Fibroblast of skin of abdomen (primary cell): ENCODE measurements at places on chromosomes 1 and 21.

DNA sequence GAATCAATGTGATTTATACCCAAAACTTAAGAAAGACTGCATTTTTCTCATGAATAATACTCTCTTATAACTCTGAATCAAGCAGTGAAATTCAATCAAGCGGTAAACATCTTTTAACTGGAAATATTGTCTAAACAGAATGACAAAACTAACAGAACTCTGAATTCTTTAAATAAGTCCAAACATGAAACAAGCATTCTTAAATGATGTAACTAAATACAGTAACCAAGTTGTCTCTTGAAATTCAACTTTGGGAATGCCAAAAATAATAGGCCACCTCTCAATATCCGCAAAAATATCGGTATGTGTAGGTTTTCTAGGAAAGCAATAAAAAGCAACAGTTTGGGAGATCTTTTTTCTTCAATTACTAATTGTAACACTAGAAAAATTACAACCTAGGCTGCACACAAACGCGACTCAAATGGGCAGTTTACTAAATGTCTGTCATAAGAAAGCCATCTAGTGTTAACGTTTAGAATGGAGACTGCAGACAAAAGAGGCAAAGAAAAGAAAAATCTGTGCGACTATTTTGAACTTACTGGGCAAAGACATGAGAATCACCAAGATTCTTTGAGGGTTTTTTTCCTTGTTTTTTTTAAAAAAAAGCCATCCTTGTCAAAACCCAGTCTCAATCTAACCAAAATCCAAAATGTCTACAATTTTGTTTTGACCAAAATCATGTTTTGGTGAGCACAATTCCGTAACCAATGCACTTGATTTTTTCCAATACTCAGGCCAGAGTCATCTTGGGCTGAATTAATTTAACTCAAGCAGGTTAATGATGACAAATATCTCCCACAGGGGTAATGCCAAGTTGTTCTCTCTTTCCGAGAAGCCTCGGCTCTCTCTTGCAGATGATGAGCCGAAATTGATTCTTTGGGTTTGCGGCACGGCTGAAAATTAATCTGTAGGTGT is 1.3 kb downstream of the SIPA1L2 start:
- DNase-seq, result peak; percentile 36

GRCh38 chr1:108715932-108716331 is 3.2 kb downstream of the FNDC7 start:
- DNase-seq, result no peak

GRCh38 chr1:21623410-21623961 is 45.7 kb downstream of the RAP1GAP start:
- DNase-seq, result no peak

- DNase-seq, result peak; percentile 54
These were observed at the start of gene KIAA1614 for GRCh38 chr1:180912801-180913565. TSS of gene KIAA1614 (plus strand) at chr1:180912897. CDS start at chr1:180913244, 347 bp downstream.

GRCh38 chr1:235156740-235157139 is 4.3 kb downstream of the RBM34 start:
- no peak for DNase-seq

- DNase-seq, result peak; percentile 31
These were observed 226.4 kb upstream of the DPYD start for GRCh38 chr1:98147280-98147679.

DNA sequence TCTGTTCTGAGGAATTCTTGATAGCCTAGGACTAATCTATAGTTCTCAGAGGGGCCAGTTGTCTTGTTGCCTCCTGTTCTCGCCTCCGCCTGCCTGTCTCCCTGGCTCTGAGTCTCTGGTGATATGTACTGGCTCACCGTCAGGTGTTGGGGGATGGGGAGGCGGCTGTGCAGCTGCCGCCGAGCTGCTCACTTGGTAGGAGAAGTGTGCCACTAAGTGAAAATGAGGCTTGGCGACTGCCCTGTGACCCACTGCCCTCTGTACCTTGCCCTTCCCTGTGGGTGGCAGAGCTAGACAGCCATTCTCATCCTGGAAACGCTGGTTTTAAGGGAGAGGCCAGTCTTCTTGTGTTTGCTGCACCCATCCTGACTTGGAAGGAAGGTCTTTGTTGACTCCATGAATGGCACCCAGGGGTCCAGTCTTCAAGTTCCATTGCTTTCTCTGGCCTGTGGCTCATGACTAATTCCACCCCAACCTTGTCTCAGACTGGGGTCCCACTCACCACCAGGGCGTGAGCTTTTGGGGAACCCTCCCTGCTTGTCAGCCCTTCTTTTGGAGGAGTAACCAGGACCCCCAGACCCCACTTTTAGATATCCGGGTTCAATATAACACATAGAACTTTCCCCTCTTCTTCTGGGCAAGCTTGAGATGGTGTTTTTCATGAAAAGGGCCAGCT is 120.6 kb downstream of the CACNA1E start:
- no peak for DNase-seq

DNA sequence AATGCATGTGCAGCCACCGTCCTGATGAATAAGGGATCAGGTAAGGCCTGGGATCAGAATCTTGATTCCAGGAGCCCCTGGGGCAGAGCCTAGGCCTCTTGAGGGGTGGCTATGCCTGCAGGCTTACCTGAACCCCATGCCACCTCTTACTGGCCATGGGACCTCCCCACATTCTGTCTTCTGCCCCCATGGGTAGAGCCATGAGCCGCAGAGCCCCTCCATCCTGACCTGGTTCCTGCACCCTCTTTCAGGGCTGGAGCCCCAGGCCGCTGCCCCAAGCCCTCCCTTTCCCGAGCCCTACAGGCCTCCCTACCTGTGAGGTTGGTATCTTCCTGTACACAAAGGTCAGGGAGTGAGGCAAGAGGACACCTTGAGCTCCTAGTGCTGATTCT is 120.8 kb downstream of the DMRTB1 start:
- DNase-seq, result no peak

DNA sequence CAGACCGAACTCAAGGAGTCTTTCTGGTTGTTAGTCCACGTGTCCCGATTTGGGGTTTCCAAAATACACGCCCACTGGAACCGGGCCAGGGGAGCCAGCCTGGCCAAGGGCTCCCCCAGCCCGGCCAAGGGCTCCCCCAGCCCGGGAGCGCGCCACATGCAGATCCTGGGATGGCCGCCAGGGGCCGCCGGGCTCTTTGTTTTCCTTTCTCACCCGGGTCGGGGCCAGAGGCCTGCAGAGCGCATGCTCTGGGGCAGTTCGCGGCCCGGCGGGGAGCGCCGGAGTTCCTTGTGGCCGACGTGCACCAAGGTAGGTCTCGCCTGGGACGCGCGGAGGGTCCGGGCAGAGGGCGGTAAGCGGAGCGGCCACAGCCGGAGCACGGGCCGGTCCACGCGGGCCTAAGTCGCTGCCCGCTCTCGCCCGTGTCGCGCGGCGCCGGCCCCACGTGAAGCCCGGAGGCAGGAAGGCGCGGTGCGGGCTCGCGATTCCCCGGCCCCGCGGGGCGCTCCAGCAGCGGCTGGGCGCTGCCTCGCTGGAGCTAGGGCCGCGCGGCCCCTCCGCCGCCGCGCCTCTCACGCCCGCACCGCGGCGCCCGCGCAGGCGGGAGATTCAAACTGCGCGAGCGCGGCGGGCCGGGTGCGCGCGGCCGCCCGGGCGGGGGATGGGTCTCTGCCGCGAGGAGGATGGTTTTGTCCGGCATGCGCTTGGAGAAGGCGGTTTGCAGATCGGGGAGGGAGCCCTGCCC is 12.3 kb downstream of the RCC1 start:
- DNase-seq, result peak; percentile 88

DNA sequence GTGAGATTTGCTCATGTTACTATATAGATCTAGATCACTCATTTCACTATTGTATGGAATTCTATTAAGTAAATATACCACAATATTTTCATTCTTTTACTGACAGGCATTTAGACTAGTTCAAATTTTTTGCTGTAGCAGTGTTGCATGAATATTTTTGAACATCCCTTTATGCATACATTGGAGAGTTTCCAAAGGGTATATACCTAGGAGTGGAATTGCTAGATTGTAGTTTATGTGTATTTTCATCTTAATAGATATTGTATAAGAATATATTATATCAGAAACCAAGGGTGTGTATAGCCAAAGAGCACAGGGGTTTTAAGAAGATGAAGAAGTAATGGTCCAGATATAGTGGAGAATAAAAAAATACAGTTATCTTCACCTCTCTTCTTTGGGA is 6.2 kb downstream of the SCMH1 start:
- no peak for DNase-seq

- no peak for DNase-seq
These were observed 22.7 kb downstream of the AHCYL1 start for GRCh38 chr1:110007046-110007830.

DNA sequence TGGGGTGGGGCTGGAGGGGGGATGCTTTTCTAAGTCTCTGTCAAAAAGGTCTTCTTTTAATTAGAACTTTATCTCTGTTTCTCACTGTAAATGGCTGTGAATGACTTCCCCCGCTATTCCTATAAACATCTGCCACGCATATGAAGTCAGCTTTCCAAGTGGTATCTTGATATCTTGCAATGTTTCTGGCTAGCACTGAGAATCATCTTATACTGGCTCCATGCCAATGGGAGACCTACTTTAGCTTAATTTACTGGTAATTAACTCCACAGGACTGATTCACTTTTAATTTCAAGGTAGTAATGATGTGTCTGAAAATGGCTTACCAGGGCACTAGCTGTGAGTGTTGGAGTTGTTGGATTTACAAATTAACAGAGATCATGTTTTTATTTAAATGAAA is 4.3 kb downstream of the GPR88 start:
- no peak for DNase-seq

GRCh38 chr1:24735509-24736375 is 9.5 kb upstream of the CLIC4 start:
- peak; percentile 75 for DNase-seq

GRCh38 chr1:6026095-6026809 is 19.4 kb upstream of the KCNAB2 start:
- DNase-seq, result peak; percentile 49

- no peak for DNase-seq
These were observed 27.0 kb upstream of the CD5L start for GRCh38 chr1:157868654-157869053.

- no peak for DNase-seq
These were observed 356.4 kb downstream of the DISC1 start for GRCh38 chr1:231982871-231983587.

- no peak for DNase-seq
These were observed 307.9 kb upstream of the PRMT6 start for GRCh38 chr1:106748606-106749005.

DNA sequence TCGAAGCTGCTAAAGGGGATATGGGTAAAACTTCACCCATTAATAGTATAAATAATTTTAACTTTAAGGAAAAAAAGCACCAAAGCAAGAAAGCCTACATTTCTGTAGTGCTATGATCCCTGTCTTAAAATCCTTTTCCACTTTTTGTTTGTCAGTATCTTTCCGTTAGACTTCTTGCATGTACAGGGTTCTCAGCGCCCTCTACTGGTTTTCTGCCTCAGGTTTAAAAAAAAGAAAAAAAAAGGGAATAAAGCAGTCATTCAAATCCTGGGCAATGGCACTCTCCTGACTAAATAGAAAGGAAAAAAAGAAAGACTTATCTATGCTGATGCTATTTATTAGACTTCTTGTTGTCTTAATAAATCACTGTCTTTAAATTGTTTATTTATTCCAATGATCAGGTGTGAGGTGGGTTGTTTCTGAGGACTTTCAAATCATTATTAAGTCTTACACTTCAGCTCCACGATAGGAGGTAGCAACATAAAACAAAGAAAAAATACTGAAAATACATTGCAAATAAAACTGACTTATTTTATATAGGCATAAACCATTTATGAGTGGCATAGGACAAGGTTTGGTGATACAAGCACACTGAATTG is 475.4 kb upstream of the NR5A2 start:
- DNase-seq, result peak; percentile 68

DNA sequence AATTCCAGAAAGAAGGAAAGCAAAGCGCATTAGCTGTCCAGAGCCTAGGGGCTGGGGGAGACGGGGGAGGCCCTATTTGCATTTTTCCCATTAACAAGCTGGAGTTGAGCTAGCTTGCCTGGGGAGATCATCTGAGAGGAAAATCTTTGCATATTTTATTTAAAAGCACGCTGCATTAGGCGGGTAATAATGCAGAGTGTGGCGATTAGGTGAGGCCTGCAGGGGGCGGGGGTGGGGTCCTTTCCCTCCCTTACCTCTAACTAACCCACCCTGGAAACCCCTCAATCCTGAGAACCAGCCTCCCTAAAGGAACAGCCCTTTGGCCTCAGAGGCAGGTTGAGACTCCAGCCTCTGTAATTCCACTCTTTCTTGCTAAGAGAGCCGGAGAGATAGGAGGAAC is 16.2 kb downstream of the C1orf216 start:
- DNase-seq, result no peak

- DNase-seq, result no peak
These were observed 103.7 kb upstream of the GNG12 start for GRCh38 chr1:67937010-67937409.

DNA sequence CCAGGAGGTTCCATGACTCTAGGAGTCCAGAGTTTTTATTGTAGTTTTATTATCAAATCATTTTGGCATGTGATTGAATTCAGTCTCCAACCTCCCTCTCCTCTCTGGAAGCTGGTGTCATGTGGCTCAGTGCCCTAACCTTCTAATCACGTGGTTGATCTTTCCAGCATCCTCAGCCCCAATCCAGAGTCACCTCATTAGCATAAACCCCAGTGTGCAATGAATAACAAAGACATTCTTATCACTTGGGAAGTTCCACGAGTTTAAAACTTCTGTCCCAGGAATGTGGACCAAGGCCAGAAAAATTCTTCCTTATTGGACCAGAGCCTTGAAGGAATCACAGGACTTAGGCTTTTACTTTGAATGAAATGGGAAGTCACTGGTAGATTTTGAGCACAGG is 52.2 kb downstream of the KIRREL1 start:
- peak; percentile 79 for DNase-seq

- DNase-seq, result no peak
These were observed 84.9 kb upstream of the KCNK2 start for GRCh38 chr1:214997685-214998084.
